HFFc6 (cell line): ENCODE measurements at places on chromosomes 3 and 15.
A peak's percentile ranks its signal among the peaks of the same experiment; 100 is the strongest.

DNA sequence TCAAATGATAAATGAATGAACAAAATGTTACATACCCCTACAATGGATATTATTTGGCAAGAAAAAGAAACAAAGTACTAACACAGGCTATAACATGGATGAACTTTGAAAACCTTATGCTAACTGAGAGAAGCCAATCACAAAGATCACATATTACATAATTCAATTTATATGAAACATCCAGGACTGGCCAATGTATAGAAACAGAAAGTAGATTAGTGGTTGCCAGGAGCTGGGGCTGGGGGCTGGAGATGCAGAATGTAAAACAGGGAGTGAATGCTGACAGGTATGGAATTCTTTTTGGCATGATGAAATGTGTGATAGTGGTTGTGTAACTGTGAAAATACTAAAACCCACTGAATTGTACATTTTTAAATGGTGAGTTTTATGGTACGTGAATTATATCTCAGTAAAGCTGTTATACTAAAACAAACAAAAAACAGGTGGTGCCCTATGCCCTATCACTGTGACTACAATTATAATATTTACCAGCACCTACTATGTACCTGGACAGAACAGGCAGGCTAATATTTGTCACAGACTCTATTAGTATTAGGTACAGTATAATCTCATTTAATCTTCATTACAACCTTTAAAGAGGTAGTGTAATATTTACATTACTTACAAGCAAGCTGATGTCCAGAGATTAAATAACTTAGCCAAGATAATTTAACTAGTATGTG, 90.0 kb downstream of the ETFA start:
- DNase-seq, result no peak

GRCh38 chr15:82072926-82073537, 27.2 kb upstream of the MEX3B start:
- no peak for DNase-seq

- no peak for DNase-seq
Measured at GRCh38 chr3:181358562-181358961, 353.2 kb upstream of the SOX2 start.

GRCh38 chr3:140686948-140687347, 9.1 kb downstream of the TRIM42 start:
- no peak for DNase-seq

DNA sequence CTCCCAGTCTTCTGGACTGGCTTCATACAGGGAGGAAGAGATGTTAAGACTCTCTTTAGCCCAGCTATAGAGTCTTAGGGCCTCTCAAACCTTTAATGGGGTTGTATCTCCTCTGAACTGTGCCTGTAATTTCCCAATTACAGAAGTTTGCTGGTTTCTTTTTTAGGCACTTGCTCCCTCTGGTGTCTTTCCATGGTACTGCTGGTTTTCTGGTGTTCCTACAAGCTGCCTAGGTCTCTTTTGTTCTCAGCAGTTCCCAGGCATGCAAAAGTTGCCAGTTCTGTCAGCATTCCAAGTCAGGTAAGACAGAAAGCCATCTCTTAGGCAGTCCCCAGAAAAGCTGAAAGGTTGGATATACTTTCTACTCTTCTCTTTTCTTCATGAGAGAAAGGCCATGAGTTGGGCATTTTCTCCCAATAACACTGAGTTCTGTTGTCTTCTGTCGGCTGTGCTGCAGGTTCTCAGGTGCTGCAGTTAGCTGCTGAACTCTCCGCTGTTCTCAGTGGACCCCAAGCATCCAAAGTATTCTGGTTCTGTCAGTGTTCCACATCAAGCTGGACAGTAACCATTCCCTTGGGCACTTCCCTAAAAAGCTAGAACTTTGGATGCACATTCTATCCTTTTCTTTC, 54.4 kb upstream of the EHHADH start:
- peak; percentile 63 for DNase-seq

- peak; percentile 85 for DNase-seq
Measured at GRCh38 chr3:146160321-146160963, 542 bp downstream of the PLOD2 start.

GRCh38 chr3:58670506-58671135, 4.0 kb upstream of the FAM3D start:
- DNase-seq, result no peak

GRCh38 chr3:4996223-4996765, 17.1 kb downstream of the BHLHE40 start:
- DNase-seq, result no peak

DNA sequence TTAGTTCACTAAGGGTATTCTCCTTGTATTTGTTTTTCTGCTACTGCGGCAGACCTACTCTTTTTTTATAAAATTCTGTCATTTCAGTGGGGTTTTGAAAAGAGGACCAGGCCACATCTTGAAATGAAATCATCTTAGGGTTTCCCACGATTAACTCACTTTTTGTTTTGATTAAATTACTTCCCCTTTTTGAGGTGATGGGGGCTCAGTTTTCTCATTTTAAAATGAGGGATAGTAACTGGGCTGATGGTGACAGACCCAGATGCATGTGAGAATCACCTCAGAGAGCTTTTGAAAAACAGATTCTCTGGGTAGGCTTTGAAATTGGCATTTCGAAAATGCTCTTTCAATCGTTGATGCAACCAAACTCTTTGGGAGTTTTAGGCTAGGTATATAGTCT, 24.2 kb downstream of the UBE2Q2 start:
- no peak for DNase-seq

- DNase-seq, result no peak
Measured at GRCh38 chr3:125684199-125684598, 88.9 kb upstream of the OSBPL11 start.

DNA sequence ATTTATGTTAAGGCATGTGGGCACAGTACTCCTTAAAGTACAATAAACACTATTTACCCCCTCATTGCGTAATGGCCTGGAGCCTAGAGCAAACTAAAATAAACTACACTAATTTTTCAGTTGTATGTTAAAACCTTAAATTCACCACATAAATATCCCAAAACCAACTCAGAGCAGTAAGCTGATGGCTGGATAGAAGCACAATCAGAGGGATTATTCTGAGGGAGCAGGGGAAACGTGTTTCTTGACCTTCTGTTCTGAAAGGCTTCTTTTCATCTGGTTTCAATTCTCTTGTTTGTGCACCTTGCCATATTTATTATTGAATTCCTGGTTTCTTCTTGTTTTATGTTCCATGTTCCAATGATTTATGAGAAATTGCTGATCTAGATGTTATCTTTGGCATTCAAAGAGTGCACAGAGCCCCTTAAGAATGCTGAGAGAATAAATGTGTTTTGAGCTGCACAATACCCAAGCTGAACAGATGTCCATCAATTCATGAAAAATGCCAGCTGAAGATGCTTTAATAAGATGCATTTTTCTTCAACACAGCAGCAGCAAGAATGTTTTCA, 29.6 kb downstream of the RPL22L1 start:
- DNase-seq, result no peak

- DNase-seq, result no peak
Measured at GRCh38 chr3:88896026-88896425, 211.4 kb upstream of the EPHA3 start.

- peak; percentile 21 for DNase-seq
Measured at GRCh38 chr15:74863239-74864056, 9.7 kb downstream of the SCAMP2 start.

GRCh38 chr3:127860211-127860696, 37.9 kb upstream of the MGLL start:
- DNase-seq, result no peak
